ENCODE measurements at places on chromosomes 12 and 14.

GRCh38 chr12:22874151-22874550 lies 249.2 kb downstream of the ETNK1 start:
- no peak for DNase-seq

GRCh38 chr12:26723379-26724308 lies 109.3 kb downstream of the ITPR2 start:
- DNase-seq = no peak

DNA sequence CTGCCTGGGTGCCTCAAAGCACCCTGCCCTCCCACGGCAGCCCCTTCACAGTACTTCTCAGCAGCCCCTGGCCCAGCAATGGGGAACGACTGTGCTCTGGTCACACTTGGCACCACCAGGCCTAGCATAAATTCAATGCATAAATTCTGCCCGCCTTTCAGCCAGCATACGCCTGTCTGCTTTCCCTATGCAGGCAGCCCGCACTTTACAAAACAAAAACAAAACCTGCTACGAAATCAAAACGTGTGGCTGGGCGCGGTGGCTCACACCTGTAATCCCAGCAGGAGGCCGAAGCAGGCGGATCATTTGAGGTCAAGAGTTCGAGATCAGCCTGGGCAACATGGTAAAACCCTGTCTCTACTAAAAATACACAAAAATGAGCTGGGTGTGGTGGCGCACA lies 33.5 kb downstream of the SNRNP35 start:
- no peak for DNase-seq

DNA sequence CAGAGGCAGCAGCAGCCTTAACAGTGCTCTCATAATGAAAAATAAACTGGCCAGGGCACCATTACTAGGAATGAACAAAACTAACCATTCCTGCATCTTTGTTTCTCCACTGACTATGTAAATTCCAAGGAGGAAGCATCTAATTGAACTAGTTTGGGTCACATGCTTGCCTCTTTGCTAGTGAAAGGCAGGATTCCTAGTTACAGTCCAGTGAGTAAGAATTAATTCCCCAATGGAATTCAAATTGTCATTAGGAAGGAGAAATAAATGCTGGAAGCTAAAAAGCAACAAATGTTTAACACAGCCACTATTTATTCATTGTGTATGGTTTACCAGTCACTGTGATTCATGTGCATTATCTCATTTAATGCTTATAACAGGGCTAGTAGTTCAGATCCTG lies 316.0 kb downstream of the CCDC91 start:
- no peak for DNase-seq

- no peak for DNase-seq
Observed at GRCh38 chr12:60240891-60241290, 645.1 kb downstream of the SLC16A7 start.

DNA sequence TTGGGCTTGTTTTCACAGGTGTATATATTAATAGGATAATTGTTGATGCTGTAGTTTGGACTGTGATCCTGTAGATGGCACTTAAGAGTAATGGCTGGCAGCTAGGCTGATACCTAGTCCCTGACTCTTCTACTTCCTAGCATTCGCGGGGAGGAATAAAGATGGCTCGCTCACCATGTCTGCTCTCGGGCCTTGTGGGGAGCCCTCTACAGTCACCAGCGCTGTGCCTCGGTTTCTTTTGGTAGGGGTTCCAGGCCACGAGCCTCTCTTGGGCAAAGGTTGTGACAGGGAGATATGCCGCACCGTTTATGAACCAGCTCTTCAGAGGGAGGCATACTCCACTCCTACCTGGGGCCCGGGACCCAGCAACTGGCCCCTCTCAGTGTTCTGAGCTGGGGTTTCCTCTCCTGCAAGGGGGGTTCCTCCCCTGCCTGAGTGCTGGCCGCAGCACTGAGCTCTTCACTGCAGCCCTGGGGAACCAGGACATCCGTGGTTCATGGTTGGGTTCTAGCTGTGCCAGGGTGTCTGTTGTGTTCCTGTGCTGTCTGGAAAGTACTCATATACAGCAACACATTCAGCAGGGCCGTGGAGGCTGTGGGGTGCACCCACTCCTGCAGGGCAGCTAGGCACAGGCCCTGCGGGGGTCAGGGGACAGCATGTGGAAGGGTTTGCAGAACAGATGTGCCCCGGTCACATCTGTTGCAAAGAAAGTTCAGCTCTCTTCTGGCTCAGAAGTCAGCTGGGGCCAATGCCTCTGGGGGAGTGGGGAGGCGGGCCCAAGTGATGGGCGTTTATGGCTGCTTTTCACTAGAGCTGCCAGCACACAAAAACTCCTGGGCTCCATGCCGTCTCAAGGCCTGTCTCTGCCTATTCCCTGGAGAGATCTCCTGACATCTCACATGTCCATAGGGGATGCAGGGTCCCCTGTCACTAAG lies 147.9 kb downstream of the PPFIA2 start:
- DNase-seq = no peak

DNA sequence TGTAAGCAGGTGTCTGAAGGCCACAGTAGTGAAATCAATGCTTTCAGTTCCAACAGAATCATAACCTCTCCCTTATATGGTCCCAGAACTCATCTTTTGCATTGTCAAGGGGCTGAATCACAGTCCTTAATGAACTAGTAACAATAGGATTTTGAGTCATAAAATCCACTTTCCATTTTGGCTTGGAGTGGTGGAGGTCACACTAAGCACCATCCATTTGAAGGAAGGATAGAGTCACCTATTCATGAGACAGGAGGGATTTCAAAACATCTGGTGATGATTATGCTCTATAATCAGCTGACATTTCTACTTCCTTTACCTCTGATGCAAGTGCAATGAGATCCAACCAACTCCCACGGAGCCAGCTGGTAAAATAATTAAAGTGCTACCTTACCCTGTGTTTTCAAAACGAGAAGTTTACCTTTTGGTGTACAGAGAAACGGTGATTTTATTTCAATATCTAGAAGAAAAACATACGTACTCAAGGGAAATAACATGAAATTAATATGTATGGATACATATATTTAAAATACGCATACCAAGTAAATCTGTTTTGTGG lies 59.1 kb downstream of the TMEM132D start:
- DNase-seq = no peak

DNA sequence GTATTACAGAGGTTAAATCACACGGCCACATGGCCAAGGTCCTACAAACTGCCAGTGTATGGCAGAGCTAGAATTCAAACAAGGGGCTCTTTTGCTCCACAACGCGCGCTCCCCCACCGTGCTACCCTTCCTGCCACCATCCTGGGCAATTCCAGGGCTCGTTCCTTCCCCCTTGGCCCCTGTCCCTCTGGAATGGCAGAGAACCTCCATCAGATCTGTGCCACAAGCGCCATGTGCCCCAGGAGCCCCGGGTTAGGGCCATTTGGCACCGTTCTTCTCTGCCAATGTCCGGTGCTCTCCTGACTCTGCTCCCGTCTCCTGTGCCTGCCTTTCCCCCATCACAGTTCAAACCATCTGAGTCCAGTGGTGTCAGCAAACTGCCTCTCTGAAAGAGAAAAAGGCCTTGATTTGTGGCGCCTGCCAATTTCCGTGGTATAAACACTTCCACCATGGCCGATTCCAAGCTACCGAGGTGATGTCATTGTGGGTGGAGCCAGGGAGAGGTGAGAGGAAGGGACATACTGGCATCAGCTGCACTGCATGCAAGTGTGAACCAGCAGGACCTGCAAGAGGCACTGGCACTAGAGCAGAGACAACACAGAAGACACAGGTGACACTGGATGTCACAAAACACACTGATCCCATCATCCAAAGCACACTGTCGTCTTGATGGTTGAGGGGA lies 163.1 kb downstream of the CALM1 start:
- DNase-seq = no peak

DNA sequence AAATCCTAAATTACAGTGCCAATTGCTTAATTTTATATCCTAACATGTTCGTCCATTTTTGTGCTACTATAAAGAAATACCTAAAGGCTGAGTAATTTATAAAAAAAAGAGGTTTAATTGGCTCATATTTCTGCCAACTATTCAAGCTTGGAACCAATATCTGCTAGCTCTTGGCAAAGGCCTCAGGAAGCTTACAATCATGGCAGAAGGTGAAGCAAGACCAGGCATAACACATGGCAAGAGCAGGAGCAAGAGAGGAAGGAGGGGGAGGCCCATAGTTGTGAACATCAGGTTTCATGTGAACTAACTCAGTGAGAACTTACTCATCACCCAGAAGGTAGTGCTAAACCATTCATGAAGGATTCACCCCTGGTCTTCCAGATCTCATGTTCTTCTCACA lies 494.3 kb downstream of the CCER1 start:
- DNase-seq = no peak

GRCh38 chr12:119857041-119857591 lies 20.0 kb downstream of the CIT start:
- DNase-seq = no peak

DNA sequence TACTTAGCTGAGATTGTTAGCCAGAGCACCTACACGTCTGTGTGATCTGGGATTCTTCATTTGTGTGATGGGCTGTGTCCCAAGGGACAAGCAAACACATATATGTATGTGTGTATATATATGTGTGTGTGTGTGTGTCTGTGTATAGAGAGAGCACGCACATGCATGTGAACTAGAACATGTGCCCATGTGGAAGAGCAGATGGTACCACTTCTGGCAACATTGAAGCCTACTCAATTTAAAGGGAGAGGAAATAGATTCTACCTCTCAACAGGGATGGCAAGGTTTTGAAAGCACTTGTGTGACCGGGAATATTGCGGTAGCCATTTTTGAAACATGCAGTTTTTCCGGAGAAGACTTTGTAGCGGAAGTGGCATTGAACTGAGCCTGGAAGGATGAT lies 1.4 kb downstream of the TOMM20L start:
- DNase-seq = no peak

GRCh38 chr12:52427083-52427482 lies 7.1 kb downstream of the KRT75 start:
- DNase-seq = no peak

DNA sequence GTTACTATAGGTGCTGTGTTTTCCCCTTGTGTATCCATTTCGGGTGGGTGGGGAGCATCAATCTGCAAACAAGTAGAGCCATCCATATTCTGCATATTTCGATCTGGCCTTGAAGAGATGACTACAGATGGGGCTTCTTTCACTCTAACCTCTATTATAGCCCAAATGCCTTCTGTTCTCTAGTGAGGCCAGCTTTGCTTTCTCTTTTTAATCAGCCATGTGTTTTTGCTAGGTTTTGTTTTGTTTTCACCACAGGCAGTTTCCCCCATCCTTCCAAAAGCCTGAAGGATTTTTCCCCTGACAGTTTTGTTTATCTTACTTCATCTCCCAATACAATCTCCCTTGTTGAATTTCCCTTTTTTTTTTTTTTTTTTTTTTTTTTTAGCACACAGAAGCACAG lies 224.1 kb downstream of the BTG1 start:
- DNase-seq = no peak

- DNase-seq = no peak
Observed at GRCh38 chr12:132360906-132361777, 31.8 kb upstream of the GALNT9 start.

DNA sequence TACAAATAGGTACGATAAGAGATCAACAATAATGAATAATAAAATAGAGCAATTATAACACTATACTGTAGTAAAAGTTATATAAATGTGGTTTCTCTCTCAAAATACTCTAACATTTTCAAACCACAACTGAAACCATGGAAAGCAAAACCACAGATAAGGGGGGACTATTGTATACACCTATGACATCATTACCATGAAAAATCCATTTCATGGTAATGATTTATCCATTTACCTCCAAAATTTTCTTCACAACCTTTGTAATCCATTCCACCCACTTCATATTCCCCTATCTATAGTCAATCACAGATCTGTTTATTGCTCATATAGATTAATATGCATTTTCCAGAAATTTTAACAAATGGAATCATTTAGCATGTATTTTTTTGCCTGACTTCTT lies 163.9 kb upstream of the G2E3 start:
- DNase-seq = no peak

DNA sequence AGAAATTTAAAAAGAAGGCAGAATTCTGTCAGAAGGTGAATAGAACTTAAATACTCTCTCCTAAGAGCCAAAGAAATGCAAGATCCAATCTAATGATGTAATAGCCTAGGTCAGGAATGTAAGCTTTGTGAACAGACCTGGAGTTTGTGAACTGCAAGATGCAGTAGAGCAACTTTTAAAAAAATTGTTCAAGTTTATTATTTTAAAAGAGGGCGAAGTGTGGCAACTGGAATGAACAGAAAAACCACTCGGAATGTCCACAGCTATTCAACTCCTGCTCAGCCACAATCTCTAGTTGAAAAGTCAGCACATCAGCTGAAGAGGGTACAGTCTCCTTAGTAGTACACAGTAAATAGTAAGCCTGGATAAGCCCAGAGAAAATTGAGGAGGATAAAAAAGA lies 228.8 kb downstream of the PPFIA2 start:
- no peak for DNase-seq

DNA sequence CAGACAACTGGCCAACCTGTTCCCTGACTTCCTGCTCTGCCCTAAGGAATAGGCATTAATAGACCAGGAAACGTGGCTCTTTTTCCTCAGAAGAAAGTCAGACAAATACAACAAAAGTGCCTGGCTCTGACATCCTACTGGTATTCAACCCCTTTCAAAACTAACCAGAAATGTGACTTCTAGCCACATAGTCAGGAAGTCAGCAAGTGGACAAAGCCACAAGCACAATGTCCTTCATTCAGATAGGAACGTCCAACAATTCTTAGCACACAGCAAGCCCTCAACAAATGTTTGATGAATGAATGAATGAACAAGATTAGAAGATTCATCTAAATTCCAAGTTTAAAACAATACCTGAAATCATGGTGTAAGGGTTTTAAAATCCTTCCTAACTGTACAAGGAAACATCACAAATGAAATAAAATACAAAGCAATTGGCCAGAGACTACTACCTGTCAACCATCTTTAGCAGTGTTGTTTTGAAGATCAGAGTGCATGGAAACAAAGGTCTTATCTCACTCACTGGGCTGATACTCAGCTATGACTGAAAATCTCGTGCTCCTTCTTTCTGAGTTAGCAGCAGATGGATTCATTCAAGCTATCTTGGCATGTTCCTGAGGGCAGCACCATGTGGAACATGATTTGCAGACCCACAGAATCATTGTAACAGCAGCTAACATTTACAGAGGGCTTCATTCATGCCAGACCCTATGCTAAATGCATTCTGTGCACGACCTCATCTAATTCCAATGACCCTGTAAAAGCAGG lies 16.5 kb downstream of the APPL2 start:
- no peak for DNase-seq

DNA sequence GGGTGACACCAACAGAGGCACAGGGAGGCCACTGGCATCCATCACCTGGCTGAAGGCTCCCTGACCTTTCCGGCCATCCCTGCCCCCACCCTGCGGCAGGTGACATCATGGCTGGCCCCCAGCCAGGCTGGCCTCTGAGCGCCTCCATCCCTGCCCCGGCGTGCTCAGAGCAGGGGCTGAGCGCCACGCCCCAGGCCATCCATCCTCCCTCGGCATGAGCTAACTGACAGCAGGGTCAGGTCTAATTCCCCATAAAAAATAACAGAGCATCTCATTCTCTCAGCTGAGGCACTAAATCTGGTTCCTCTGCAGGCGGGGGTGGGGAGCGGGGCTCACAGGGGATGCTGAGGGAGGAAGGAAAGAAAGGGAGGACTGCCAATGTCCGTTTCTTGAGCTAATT lies 50.7 kb downstream of the PRIMA1 start:
- no peak for DNase-seq

All from CMK (cell line).